NCI-H524 treated with DMSO at 0.1 percent for 48 hours (cell line): ENCODE measurements at places on chromosomes 6 and 20.

- no peak for DNase-seq
Measured at GRCh38 chr6:49333345-49334125, 129.5 kb downstream of the MMUT start.

DNA sequence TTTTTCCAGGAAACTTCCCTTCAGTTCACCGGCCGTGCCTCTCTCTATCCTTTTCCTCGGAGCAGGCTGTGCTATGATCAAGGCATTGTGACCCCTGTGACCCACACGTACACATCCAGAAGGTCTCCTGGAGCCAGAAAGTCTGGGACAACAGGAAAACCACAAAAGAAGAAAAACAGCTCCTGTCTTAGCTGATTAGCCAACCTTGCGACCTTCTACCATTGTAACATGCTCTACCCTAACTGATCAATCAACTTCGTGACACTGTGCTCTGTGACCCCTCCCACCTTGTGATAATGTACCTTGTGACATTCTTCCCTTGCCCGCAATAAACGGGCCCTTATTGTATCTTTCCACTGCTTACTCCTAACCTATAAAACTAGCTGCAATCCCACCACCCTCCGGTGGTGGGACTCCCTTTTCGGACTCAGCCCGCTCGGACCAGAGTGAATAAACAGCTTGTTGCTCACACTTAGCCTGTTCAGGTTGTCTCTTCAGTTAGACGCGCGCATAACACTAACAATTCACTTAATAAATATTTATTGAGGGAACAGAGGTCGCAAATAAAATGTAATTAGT is 24.2 kb downstream of the ZNF311 start:
- DNase-seq = peak; percentile 86

DNA sequence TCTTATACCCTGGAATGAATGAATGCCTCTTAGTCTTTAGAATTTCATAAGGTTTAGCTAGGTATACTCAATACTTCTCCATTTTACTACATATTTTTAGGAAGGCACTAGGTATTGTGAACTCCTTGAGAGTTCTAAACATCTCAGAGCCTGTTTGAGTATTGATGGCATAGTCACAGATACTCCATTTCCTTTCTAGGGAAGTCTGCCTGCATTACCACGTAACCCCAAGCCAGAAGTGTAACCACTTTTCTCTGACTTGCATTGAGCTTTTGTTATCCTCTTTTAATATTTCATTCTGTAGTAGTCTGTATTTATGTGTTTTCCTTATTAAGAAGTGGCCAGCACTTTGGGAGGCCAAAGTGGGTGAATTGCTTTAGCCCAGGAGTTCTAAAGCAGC is 12.2 kb downstream of the TOP1 start:
- no peak for DNase-seq

GRCh38 chr6:132365281-132365907 is 35.9 kb downstream of the MOXD1 start:
- DNase-seq = no peak

- no peak for DNase-seq
Measured at GRCh38 chr6:68738039-68738438, 103.0 kb downstream of the ADGRB3 start.

DNA sequence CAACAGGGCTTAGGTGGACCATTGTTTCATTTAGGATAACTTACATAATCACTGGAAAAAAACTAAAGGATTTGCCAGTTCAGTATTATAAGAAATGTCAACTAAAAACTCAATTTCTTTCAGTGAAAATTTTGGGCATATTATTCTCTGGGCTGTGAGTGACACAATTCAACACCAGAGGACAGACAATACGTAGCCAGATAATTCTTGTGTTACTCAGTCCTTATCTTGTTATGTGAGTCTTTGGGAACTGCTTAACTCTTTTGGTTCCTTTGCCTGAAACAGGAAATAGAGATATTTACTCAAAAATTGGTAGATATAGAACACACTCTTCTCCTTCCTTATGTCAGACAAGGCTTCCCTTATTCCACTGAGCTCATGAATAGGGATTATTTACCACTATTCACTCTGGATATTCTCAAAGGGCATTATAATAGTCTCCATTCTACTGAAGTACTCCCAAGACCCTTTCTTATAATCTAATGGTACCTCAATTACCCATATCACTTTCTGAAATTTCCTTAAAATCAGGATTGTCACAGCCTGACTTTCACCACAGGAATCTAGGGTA is 4.9 kb upstream of the BEND6 start:
- no peak for DNase-seq

- no peak for DNase-seq
Measured at GRCh38 chr6:34909320-34909883, 20.3 kb downstream of the ANKS1A start.

GRCh38 chr6:134537146-134537555 is 219.2 kb upstream of the SGK1 start:
- no peak for DNase-seq

DNA sequence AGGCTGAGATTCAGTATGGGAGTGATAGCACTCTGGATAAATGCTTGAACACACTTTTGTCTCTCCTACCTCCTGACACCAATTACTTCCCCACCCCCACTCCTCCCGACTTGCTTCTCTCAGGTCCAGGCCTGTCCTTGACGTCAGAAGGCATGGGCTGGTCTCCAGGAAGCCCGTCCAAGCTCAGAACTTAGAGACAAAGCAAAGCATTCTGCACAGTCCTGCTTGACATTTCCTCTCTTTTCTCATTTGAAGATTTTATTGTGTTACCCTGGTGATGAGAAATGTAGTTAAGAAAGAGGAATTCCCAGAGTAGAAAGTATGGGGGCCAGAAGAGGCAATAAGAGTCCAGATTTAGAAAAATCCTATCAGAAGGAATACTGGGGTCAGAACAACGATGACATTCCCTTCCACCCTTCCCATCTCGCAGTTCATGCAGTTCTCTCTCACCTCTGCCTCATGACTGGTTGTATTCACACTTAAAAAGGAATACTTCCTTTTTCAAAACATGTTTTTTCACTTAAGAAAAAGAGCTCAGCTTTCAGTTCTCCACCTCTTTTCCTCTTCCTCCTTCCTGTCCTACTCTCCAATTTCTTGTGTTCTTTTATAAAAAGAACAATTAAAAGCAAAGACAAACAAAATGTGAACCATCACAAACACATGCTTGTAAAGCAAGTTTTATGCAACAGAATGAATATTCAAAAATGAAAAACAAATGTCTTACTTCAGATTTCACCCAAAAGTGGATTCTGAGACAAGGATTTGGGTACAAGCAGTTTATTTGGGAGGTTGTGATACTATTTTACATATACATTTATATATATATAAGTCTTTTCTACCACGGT is 18.5 kb upstream of the FAM184A start:
- no peak for DNase-seq

DNA sequence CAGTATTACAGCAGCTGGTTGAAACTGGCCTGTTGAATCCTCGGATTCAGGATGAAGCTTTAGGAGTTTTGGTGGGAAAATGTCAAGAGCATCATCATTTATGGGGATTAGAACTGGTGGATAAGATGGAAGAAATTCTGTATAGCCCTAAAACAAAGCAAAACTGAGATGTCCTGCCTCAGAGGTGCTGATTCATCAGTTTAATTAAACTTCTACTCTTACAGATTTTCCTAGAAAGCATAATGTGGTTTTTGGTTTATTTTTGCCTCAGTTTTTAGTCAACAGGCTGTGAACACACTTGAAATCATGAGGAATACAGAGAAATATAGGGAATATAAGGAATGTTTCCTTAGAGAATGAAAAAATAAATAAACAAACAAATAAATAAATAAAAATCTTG is 228.7 kb upstream of the POU3F2 start:
- DNase-seq = no peak

GRCh38 chr6:75893776-75894152 is 144.7 kb downstream of the MYO6 start:
- DNase-seq = no peak

GRCh38 chr6:43983632-43984031 is 143.6 kb downstream of the MRPL14 start:
- no peak for DNase-seq

GRCh38 chr20:36936341-36936740 is 15.2 kb downstream of the SAMHD1 start:
- DNase-seq = no peak

DNA sequence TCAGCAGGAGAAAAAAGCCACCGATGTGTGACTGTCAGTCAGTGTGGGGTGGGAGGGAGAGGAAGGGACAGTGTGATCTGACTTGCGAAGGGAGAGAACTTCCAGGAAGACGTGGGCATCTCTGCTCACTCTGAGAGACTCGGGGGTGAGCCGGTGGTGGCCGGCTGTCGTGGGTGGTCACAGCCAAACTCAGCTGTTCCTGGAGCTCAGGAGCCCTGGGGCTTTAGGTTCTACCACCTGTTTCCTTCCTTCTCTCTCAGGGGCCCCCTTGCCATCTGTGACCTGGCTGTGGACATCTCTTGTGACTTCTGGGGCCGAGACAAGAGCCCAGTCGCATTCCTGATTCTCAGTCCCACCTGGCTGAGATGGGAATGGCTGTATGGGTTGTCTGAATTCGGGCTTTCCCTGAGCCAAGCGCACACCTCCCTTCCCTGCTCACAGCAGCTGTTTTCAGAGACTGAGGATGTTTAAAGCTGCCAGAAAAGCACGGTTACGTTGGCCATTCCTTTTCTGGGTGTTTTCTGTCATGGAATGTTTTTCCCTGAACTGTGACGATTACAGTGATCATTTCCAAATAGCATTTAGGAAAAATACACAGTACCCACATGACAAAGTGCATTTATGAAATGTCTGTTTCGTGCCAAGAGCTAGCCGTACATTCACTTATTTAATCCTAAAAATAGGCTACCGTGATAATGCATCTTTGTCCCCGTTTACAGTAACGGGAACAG is 36.5 kb downstream of the SYNJ2 start:
- no peak for DNase-seq

GRCh38 chr20:542777-543368 is 717 bp downstream of the CSNK2A1 start:
- no peak for DNase-seq

DNA sequence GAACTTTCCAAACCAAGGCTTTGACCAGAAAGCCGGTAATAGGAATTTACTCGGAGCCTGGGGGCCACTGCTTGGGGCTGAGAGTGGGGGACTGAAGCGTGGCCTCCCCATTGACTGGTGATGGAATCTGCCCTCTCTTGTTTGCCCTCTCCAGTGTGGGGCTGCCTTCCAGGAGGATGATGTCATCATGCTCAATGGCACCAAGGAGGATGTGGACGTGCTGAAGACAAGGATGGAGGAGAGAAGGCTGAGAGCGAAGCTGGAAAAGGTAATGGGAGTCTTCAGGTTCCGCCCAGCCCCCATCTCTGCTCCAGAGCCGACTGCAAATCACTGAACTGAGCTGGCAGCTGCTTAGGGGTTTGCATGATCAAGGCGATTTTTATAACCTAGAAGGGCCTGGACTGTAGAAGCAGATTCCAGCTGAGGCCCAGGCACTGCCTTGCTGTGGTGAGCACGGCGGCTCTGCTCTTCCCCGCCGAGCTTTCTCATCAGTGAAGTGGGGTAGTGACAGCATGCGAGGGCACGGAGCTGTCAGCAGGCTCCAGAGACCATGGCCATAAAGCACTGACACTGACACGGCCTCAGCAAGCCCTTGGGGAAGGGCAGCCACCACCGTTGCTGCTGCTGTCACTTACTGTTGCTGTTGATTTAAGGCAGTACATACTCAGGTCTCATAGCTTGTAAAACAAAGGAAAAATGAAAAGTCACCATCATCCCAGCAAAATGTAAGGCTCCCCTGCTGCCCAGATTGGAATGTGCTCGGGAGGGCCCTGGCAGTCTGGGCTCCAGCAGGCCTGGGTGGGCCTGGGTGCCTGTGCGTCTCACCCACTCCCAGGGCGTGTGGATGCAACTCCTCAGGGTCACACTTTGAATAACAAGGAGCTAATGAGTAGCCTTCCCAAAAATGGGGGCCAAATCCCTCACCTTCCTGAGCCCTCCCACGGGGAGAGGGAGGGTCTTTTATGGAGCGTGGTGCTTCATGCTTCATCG is 11.1 kb upstream of the FAM209A start:
- no peak for DNase-seq

DNA sequence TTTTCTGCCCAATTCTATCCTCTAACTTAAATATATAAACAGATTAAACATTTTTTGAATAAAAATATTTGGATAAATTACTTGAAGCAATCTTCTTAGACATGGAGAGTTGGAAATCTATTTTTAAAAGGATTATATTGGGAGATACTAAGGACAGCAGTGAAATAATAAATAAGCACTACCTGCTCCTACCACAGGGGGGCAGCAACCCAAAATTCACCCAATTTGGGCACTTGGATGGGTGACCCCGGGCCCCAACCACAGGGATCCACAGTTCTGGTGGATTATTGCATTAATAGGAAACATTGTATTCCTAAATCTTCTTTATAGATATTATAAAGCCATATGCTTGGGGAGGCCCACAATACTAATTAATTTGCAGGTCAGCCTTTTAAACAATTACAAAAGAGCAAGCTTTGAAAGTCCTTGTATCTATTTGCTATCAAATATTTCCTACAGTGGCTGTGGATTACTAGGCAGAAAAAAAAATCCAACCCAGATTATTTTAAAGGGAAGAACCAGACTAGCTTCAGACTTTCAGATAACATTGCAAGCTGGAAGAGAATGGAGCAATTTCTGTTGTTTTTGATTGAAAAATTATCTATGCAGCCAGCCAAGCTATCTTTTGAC is 66.4 kb upstream of the PDE10A start:
- DNase-seq = no peak

DNA sequence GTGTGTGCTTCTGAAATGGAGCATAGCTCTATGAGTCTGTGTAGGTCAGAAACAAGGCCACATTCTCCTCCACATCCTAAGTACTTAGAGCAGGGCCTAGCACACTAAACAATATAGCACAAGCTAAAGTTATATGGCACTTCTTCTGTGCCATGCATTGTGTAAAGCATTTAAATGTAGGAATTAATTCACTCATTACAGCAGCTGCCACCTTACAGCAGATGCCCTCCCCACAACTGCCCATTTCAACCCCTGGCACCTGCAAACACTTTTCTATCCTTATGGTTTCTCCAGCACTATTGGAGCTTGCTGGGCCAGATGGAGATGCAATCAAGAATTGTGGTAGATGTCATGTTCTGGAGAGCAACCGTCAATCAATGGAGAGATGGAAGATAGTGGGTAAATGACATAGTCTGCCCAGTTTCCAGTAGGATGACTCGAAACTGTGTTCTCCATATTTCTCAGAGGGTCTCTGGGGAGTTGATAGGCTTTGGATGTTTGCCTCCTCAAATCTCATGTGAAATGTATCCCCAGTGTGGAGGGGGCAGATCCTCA is 373.7 kb downstream of the DOK5 start:
- no peak for DNase-seq

- DNase-seq = no peak
Measured at GRCh38 chr6:39669207-39669972, 55.8 kb downstream of the KIF6 start.

- DNase-seq = no peak
Measured at GRCh38 chr20:47949230-47949629, 163.9 kb upstream of the SULF2 start.
